Panc1 (cell line): ENCODE measurements at places on chromosomes 11 and 22.

DNA sequence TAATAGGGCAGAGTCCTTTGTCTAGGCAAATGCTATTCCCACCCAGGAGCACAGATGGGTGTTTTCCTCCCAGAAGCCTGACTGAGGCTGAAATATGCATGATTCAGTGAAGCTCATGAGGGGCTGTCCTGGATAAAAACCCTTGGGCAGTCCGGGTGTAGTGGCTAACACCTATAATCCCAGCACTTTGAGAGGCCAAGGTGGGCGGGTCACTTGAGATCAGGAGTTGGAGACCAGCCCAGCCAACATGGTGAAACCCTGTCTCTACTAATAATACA lies 48.6 kb upstream of the LMO2 start:
- DNase-seq, result no peak
- H3K27me3 ChIP-seq, result no peaks in the 10 kb centered on the region; the same call in 1 of the 2 replicates
- no peak overlapping the region for H3K4me3 ChIP-seq
- H3K36me3 ChIP-seq, result no peaks in the 10 kb centered on the region
- no peak overlapping the region for H3K27ac ChIP-seq

- H3K27ac ChIP-seq, result no peak overlapping the region
- no peaks in the 10 kb centered on the region for H3K4me1 ChIP-seq
- DNase-seq, result no peak
- H3K36me3 ChIP-seq, result no peaks in the 10 kb centered on the region
Measured at GRCh38 chr22:31871480-31871879, 72.9 kb upstream of the YWHAH start.

GRCh38 chr11:73331138-73331916 lies 23.3 kb downstream of the ARHGEF17 start:
- no peak overlapping the region; the same call in 1 of the 2 replicates for H3K27ac ChIP-seq
- peaks cover 39% of the 10 kb centered on the region for H3K4me1 ChIP-seq
- no peak overlapping the region for H3K4me3 ChIP-seq

- no peak for DNase-seq
- H3K4me3 ChIP-seq, result no peak overlapping the region
- no peaks in the 10 kb centered on the region for H3K4me1 ChIP-seq
- H3K27ac ChIP-seq, result no peak overlapping the region
- peaks cover 7% of the 10 kb centered on the region for H3K27me3 ChIP-seq
Measured at GRCh38 chr11:117887431-117888138, 11.1 kb upstream of the FXYD6 start.

GRCh38 chr11:128305588-128305987 lies 281.8 kb downstream of the ETS1 start:
- no peak overlapping the region for H3K27ac ChIP-seq
- no peak overlapping the region for H3K4me3 ChIP-seq
- H3K36me3 ChIP-seq, result no peaks in the 10 kb centered on the region; the same call in 1 of the 2 replicates

- no peaks in the 10 kb centered on the region for H3K36me3 ChIP-seq
- H3K27me3 ChIP-seq, result peaks cover under 1% of the 10 kb centered on the region; the same call in 1 of the 2 replicates
- H3K27ac ChIP-seq, result no peak overlapping the region
- H3K4me3 ChIP-seq, result no peak overlapping the region
- DNase-seq, result no peak
Measured at GRCh38 chr11:69726019-69726418, 22.2 kb upstream of the FGF19 start.

DNA sequence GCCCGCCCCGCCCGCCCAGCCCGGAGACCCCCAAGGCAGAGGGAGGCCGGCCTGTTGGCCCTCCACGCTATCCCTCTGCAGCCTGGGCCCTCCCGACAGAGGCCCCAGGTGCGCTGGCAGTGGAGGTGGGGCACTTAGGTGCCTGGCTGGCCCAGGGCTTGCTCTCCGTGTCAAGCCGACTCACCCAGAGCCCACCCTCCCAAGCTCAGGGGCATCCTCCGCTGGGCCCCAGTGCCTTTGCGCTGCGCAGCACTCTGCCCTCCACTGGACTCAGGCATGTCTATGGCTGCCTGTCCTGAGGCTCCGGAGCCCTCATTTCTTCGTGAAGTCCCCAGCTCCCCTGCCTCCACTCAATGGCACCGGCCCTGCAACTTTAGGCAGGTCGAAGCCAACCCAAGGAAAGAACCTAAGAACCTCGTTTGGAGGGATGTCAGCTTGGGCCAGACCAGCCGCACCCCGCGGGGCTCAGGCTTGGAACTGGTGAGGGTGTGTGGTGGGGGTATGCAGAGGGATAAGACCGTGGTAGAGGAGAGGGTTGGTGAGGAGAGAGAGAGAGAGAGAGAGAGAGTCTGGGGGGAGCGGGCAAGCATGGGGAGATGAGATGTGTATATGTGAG lies 6.1 kb downstream of the SMIM45 start:
- no peak for DNase-seq
- H3K4me1 ChIP-seq, result peaks cover 5% of the 10 kb centered on the region; the same call in 1 of the 2 replicates
- no peaks in the 10 kb centered on the region for H3K36me3 ChIP-seq
- no peaks in the 10 kb centered on the region for H3K27me3 ChIP-seq
- no peak overlapping the region for H3K27ac ChIP-seq

DNA sequence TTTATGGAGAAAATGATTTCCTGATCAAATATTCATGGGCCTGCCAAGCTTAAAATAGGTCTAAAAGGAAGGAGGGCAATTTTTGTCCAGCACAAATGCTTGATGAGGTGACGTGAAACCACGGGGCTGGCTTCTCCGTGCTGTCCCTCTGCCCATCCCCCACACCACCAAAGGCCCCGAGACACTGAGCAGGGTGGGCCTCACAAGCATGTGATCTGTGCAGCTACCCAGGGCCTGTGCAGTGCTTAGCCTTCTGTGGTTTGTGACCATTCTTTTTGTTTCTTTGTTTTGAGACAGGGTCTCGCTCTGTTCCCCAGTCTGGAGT lies 94.8 kb upstream of the RTL6 start:
- no peaks in the 10 kb centered on the region for H3K36me3 ChIP-seq
- H3K4me3 ChIP-seq, result no peak overlapping the region
- H3K4me1 ChIP-seq, result no peaks in the 10 kb centered on the region

DNA sequence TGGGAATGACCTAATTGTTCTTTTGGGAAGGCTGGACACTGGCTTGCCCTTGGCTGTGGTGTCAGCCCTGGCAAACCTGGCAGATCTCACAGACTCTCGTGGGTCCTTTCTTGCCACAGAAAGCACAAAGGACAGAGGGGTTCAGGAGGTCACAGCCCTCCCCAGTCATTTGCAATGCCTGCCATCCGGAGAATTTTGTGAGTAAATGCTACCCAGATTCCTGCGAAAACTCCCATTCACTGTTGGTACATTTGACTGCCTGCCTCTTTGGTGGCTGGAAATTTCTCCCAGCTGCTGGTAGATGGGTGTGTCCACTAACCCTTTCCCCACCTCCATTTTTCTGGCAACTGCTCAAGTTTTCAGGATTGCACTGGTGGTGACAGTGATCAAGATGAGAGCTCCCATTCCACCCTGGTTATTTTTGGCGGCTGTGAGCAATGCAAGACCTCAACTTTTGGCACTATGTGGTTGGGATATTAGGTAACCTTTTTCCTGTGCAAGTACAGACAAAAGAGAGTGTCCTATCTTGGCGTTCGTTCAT lies 155.7 kb downstream of the NAV2 start:
- no peaks in the 10 kb centered on the region for H3K27me3 ChIP-seq
- no peaks in the 10 kb centered on the region for H3K4me1 ChIP-seq
- no peak overlapping the region for H3K27ac ChIP-seq
- DNase-seq, result no peak
- no peaks in the 10 kb centered on the region for H3K36me3 ChIP-seq

GRCh38 chr22:35409783-35410662 lies 10.1 kb downstream of the MCM5 start:
- H3K4me3 ChIP-seq, result no peak overlapping the region
- H3K4me1 ChIP-seq, result no peaks in the 10 kb centered on the region
- H3K36me3 ChIP-seq, result peaks cover 2% of the 10 kb centered on the region
- no peaks in the 10 kb centered on the region for H3K27me3 ChIP-seq

DNA sequence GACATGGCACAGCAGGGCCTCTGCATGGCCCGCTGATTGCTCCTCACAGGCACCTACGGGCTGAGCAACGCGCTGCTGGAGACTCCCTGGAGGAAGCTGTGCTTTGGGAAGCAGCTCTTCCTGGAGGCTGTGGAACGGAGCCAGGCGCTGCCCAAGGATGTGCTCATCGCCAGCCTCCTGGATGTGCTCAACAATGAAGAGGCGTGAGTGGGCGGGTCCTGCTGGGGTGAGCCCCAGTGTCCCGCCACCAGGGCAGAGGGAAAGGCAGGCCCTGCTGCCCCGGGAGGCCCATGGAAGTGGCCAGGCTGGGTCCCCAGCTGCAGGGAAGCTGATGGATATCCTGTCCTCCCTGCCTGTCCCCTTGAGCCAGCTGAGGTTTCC lies 18.6 kb upstream of the DGCR8 start:
- no peaks in the 10 kb centered on the region for H3K27me3 ChIP-seq
- no peak overlapping the region for H3K27ac ChIP-seq
- no peak overlapping the region for H3K4me3 ChIP-seq
- no peaks in the 10 kb centered on the region for H3K4me1 ChIP-seq

DNA sequence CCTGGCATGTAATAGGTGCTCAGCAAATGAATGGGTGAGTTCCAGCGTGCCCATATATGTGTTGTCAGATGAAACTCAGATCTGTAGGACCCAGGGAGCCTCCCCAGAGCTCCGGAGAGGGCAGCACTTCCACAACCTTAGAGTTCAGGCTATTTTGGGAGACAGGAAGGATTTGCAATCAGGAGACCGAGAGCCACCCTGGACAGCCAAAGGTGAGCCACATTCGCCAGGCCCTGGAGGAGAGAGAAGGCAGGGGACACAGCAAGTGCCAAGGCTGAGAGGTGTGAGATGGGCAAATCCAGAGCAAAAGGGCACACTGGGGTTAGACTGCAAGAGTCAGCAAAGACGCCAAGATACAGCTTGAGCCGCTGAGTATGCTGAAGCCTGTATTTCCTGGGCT lies 66.4 kb downstream of the CD82 start:
- H3K27me3 ChIP-seq, result peaks cover 3% of the 10 kb centered on the region
- DNase-seq, result no peak
- H3K4me3 ChIP-seq, result no peak overlapping the region

DNA sequence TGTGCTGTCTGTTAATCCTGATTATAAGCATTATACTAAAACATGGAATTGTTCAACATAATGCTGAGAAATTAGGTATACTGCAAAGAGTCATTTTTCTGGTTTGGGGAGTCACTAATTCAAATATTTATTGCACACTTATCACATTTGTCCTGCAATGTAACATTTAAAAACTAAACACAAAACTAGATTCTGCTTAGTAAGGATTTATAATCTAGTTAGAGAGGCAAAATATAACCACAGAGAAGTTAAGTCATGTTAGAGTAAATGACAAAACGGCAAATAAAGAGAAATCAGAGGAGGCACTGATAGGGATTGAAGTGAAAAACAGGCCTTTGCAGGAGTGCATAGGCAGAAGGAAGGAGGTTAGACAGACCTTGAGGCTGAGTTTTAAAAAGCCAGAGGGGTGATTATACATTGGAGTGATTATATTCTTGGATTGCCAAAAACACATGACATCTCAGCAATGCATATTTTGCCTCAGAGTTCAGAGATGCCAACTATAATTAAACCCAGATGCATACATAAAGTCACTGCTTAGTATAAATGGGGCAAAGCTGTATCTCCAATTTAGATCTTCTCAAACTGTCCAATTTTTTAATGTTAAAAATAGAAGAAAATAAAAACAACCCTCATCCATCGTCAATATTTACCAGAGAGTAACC lies 49.7 kb downstream of the CCDC34 start:
- DNase-seq, result no peak
- no peaks in the 10 kb centered on the region for H3K27me3 ChIP-seq
- no peak overlapping the region for H3K4me3 ChIP-seq
- H3K4me1 ChIP-seq, result no peaks in the 10 kb centered on the region
- H3K36me3 ChIP-seq, result no peaks in the 10 kb centered on the region

DNA sequence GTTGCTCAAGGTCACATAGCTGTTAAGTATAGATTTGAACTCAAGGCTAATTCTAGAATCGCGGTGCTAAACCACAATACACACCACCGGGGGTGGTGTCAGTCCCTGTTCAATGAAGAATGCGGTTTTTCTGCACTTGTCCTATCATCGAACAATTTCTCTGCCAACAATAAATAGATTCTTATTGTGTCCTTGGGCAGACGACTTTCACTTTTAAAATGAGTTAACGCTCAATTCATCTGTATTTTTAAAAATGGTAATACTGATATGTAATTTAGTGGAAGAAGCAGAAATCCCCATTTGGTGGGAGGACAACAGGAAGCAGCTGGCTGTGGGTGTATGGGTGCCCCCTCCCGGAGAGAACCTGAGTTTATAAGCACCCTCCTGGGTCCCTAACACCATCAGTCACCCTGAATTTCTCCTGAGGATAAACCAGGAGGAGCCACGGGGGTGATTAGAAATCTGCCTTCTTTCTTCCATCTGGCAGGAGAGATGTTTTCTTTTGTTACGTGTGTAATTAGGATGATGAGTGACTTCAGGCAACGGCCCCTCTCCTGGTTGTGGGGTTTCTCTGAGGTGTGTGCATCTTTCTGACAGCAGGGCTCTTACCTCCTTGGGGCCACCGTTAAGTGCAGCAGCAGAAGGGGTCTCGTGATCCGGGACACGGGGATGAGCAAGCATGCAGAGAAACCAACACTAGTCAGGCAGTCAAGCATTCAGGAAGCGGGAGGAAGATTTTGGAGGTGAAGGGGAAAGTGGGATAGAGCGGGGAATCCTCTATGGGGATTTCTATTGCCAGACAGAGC lies 87.7 kb downstream of the GRAMD1B start:
- H3K27ac ChIP-seq, result no peak overlapping the region
- H3K36me3 ChIP-seq, result no peaks in the 10 kb centered on the region
- DNase-seq, result no peak
- no peak overlapping the region for H3K4me3 ChIP-seq
- peaks cover 29% of the 10 kb centered on the region for H3K27me3 ChIP-seq

- DNase-seq, result no peak
- H3K4me1 ChIP-seq, result no peaks in the 10 kb centered on the region
- no peaks in the 10 kb centered on the region for H3K36me3 ChIP-seq
- no peak overlapping the region for H3K4me3 ChIP-seq
- no peaks in the 10 kb centered on the region for H3K27me3 ChIP-seq
Measured at GRCh38 chr11:17845431-17845881, 110.9 kb downstream of the KCNC1 start.

DNA sequence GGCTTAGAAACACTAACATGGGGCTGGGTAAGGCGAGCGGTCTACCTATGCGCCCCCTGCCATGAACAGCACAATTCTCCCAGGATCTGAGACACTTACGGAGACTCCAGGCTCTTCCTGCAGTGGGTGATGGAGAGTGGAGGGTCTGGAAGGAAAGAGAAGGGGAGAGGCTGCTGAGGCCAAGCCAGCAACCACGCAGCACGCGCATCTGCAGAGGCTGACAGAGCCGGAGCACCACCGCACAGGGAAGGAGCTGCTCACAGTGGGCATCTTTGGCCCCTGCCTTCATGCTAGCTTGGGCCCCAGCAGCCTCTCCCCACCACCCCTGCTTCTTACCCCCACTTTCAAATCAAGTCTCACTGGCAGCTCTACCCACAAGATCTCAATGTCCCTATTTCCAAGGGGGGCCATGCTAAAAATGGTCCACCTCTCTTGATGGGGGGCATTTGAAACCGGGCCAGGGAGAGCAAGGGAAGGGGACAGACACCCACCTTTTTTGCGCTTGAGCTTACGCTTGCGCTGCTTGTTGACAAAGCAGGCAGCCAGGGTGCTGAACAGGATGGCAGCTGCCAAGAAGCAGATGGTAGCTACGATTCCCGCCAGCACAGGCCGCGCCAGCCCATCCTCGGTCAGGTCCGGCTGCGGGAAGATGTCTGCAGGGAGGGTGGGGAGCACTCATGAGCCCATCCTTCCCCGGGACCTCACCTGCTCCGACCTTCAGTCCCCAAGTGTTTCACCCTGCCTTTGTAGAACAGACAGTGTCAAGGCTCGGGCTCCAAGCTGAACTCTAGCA lies 34.5 kb downstream of the IGSF9B start:
- H3K4me3 ChIP-seq, result no peak overlapping the region
- no peaks in the 10 kb centered on the region for H3K36me3 ChIP-seq
- peaks cover 2% of the 10 kb centered on the region; the same call in 1 of the 2 replicates for H3K27me3 ChIP-seq
